ENCODE measurements at places on chromosomes 5 and 9.

DNA sequence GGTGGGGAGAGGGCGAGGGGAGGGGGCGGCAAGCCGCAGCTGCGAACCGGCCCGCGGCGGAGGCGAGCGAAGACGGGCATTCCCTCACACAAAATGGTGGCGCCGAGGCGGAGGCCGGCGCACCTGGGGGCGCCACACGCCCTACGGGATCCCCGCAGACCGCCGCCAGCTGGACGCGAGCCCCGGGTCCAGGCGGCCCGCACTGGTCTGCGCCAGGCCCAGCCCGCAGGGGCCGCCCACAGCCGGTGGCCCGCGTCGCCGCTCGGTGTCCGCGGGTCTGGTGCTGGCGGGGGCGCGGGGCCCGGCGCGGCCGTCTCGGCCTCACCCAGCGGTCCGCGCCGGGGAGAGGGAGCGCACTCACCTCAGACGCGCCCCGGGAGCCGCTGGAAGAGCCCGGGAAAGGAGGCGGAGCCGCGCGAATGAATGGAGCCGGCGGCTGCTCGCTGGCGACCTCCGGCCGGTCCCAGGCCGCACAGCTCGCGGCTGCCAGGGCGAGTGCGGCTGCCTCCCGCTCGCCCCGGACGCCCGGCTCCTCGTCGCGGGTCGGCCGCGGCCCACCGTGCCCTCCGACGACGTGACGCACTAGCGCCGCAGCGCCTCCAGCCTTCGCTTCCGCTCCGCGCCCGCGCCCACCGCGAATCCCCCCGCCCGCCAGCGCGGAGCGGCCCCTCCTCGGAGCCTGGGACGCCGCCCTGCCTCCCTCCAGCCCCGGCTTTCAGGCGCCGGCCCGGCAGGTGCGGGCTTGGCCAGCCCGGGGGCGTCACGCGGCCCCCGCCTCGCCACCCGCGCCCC, at the start of gene FAM169A:
Gene FAM169A (minus strand): TSS at position 584 of the 792 bp plus-strand sequence. CDS start 24,711 bp downstream, outside the sequence.
- DNase-seq, result peak; percentile 80

- peak; percentile 75 for DNase-seq
Observed at GRCh38 chr5:179343719-179344430, 1.4 kb downstream of the ADAMTS2 start.

- no peak for DNase-seq
Observed at GRCh38 chr5:89535411-89535810, 652.4 kb upstream of the MEF2C start.

DNA sequence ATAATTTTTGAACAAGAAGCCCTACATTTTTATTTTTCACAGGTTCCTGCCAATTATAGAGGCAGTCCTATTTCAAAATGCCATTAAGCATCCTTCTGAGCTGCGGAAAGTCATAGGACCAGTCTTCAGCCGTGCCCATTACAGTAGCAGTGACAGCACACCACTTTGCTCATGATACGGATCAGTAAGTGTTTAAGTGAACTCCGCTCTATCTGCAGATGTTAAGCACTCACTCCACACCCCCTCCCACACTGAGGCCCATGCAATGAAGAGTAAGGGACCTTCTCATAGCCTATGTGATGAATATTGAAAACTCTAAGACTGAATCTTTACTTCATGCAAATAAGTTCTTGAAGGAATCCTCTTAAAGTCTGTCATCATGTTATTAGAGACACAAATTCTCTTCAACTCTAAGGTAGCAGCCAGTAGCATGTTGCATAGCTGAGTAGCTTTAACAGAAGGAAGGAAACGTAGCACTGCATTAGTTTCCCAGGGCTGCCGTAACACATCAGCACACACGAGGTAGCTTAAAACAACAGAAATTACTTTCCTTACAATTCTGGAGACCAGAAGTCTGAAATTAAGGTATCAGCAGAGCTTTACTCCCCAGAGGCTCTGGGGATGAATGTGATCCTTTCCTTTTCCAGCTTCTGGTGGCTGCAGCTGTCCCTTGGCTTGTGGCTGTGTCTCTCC, 20.3 kb upstream of the TAF11L2 start:
- DNase-seq, result peak; percentile 26

DNA sequence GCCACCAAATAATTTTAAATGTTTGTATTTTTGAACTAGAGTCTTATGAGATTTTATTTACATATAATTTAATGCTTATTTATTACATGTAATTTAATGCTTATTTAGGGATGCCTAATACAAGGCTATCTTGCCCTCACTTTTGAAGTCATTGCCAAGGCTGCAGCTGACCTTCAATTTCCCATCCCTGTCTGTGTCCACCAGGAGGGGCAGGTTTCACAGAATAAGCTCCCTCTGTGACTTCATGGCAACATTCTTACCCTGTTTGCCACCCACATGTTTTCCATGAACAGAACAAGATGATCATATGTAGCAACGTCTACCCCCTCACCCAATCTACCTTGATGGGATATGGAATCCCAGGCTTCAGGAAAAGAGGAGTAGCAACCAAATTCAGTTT, 27.0 kb downstream of the C5 start:
- peak; percentile 14 for DNase-seq

DNA sequence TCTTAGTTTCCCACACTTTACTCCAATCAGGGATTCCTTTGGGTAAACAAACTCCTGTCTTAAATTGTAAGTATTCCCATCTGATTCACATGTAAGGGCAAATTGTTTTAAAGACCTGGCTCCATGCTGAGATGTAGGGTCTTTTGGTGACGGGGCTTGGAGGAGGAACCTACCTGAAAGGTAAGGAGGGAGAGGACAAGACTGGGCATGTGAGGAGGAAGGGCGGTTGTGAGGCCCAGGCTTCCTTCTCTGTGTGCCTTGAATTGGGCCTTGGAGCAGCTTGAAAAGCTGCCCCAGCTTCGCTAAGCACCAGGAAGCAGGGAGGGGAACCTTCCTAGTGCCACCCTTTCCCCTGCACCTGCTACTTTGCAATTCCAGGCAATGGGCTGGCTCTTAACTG, 86.8 kb downstream of the C9orf152 start:
- DNase-seq, result no peak

DNA sequence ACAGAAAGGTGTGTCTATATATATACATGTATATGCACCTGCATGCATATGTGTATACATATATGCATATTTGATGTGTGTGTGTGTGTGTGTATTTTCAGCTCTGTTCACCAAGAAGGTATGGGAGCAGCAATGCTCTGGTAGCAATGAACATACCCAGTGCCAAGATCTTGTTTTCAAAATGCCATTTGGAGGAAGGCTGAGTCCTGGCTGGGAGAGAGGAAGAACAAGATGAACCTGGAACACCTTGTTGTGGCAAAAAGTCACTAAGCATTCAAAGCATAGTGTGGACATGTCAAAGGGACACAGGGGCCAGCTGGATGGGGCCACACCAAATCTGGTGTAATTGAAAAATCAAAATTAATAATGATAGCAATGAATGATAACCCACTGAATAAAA, 31.8 kb upstream of the NEK6 start:
- no peak for DNase-seq

DNA sequence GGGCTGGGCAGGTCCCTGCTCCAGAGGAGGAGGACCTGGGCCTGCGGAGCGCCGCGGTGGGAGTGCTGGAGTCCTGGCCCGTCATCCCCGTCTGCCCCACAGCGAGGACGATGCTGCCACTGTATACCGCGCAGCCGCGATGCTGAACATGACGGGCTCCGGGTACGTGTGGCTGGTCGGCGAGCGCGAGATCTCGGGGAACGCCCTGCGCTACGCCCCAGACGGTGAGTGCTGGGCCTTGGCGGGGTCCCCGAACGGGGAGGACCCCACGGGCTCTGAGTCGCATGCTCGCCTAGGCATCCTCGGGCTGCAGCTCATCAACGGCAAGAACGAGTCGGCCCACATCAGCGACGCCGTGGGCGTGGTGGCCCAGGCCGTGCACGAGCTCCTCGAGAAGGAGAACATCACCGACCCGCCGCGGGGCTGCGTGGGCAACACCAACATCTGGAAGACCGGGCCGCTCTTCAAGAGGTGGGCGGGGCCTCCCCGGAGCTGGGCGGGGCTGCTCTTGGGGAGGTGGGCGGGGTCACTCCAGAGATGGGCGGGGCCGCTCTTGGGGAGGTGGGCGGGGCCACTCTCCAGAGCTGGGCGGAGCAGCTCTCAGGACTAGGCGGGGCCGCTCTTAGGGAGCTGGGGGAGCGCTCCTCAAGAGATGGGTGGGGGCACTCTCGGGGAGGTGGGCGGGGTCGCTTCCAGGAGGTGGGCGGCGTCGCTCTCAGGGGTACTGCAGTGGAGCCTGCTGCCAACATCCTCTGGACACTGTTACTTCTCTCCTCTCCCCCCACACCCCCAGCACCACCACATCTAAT, 13.1 kb downstream of the LRRC26 start:
- peak; percentile 22 for DNase-seq

DNA sequence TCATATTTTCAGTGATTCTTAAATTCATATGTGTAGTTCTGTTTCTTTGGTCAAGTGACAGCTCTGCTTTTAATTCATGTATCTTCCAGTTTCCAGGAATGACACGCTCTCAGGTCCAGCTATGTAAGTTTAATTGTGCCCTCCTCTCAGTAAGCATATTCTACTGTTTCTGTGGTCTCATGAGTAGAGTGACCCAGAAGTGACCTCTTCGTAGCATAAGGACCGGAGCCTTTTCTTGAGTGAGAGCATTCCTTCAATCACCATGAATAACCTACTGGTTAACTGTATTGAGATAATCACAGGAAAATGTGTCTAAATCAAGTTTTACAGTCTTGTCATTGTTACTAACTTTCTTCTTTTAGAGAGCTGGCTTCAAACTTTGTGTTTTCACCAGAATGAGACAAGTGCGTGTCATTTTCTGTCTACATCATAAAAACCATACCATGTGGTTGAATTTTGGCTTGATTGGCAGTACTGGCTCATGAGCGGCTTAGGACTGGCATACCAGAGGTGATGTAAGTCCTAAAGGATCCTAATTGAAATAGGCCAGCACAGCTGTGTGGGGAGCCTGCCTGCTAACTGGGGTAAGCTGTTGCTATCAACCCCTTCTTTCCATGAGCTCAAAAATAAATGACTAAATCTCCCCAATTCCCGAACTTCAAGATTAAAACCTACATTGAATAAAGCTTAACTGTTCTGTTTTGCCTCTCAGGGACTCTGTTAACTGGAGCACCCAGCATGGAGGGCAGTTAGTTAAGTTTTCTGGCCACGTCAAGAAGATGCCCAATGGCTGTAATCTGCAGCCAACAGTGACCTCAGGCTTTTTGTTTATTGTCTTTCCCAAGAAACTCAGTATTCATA, 4.8 kb downstream of the ADAMTSL1 start:
- DNase-seq, result peak; percentile 43

DNA sequence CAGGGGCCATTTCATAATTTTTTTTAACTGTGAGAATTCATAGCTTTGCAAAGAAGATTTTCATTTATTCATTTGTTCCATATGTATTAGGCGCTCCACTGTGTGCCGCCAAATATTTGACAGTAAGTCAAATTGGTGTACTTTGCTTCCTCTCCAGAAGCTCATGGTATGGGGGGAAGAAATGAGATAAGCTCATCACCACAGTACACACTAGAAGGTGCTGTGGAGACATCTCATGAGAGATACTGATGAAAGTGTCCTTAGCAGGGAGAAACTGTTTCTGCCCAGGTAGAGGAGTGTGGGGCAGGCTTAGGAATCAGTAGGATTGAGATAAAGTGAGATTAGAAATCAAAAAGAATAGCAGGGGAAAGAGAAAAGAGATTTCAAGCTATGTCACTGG, 136.2 kb downstream of the CDH6 start:
- DNase-seq, result no peak

- DNase-seq, result no peak
Observed at GRCh38 chr5:96870094-96871026, 5.9 kb upstream of the ERAP2 start.

GRCh38 chr5:181205761-181206649, 1.0 kb upstream of the TRIM7 start:
- peak; percentile 61 for DNase-seq

DNA sequence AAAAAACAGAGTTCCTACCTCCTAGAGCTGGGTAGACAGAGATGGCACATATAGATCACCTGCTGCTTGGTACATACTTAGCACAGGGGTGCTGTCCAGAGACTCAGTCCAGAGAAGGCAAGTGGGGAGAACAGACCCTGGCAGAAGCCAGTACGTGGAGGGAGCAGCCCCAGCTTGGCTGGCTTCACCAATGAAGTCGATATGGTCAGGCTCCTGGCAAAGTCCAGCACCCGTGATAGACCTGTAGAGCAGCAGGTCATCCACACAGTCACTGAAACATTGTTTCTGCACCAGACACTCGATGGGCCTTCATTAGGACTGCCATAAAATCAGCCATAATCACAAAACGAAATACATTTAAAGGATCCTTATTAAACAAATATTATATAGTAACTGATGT, 45.8 kb downstream of the WHRN start:
- DNase-seq, result no peak

DNA sequence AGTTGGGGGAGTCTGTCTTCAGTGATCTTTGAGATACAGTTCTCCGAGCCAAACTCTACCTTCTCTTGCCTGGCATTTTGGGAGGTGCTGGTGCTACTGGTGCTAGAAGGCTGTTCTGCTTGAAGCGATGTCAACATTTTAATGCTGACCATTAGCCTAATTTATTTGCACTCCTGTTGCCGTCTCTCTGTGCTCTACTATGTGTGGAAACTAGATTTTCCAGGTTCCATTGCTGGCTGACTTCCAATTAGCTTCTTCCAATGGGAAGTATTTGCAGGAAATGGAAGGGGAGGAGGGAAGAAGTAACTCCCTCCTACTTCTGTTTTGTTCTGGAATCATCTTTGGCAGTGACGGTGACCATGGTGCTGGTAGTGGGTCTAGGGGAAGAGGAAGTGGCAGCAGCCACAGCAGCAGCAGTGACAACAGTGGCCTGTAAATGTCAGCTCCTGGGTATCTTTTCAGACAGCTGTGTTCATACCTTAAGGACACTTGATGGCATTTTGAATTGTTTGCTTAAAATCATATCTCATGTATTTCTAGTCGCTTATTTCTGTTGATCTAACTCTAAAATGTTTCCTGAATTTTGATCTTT, 7.9 kb downstream of the TXNDC8 start:
- no peak for DNase-seq

GRCh38 chr9:129726322-129727160, 26.3 kb downstream of the PTGES start:
- DNase-seq, result peak; percentile 77

GRCh38 chr9:35905912-35906679, at the start of gene HRCT1:
Gene HRCT1 (plus strand): TSS chr9:35906202. CDS start chr9:35906288, 86 bp downstream.
- no peak for DNase-seq

- no peak for DNase-seq
Observed at GRCh38 chr5:1280177-1281037, 14.5 kb downstream of the TERT start.

- DNase-seq, result peak; percentile 61
Observed at GRCh38 chr5:168865968-168866367, 286.8 kb upstream of the PANK3 start.

DNA sequence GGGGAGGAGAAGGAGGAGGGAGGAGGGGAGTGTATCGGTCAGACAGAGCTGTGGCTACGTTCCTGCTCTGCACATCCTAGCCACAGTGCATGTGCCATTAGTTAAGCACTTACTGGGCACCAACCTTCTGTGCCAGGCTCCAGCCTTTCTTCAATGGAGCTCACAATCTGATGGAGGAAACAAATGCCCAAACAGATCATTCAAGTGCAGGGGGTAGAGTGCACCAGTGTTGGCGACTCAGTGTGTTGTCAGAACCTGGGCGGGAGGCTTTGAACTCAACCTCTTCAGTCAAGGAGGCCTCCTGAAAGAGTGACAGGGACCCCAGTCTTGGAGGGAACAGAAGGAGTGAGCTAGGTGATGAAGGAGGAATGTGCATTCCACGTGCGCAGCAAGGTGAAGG, 51.9 kb upstream of the SHB start:
- DNase-seq, result no peak

- no peak for DNase-seq
Observed at GRCh38 chr5:6029811-6030271, 348.5 kb downstream of the MED10 start.

GRCh38 chr5:113190347-113190746, 213.7 kb downstream of the DCP2 start:
- DNase-seq, result no peak

All from cardiac muscle cell (in vitro differentiated cells and primary cell).